ENCODE measurements at places on chromosomes 16 and 17. TPM values are rescaled to one million over a fixed set of nuclear protein-coding genes. Genes with fewer than 3 reads are reported as not detected.

Gene CTCF
- 25.5 TPM for total RNA-seq

Gene DPEP1
- not detected for total RNA-seq

Gene MYO15B
- total RNA-seq = 1.7 TPM

Gene NATD1
- total RNA-seq = 5.1 TPM

Gene OVCA2
- 98.2 TPM for total RNA-seq

Gene HOXB4
- 6.9 TPM for total RNA-seq

Gene SOX8
- total RNA-seq = 0.10 TPM

Gene TBC1D3H
- total RNA-seq = not detected

Gene EPN3
- 0.13 TPM for total RNA-seq

Gene ABCC11
- total RNA-seq = 0.20 TPM

Gene KCNJ18
- not detected for total RNA-seq

Gene UNC13D
- 1.8 TPM for total RNA-seq

Gene TBC1D3D
- not detected for total RNA-seq

Gene TBC1D26
- not detected for total RNA-seq

Gene ANKRD40CL
- total RNA-seq = not detected

Gene ENPP7
- total RNA-seq = not detected

Gene SPNS2
- total RNA-seq = 69.0 TPM

Gene CTRB1
- not detected for total RNA-seq

Gene TEN1
- 13.9 TPM for total RNA-seq

Gene OR4D1
- not detected for total RNA-seq

Gene PPP1R9B
- total RNA-seq = 26.6 TPM

Gene CRYM
- not detected for total RNA-seq

Gene CLEC19A
- total RNA-seq = not detected

Gene PRR15L
- total RNA-seq = not detected

Gene IL32
- 824 TPM for total RNA-seq

Gene IGFBP4
- total RNA-seq = 111 TPM

Data from mammary microvascular endothelial cell (primary cell).